ENCODE measurements at places on chromosomes 3 and 15. TPM values are rescaled to one million over a fixed set of nuclear protein-coding genes. Genes with fewer than 3 reads are reported as not detected.

GRK7 gene
- not detected for total RNA-seq

ZBTB47 gene
- total RNA-seq, result 6.3 TPM

PRR20G gene
- total RNA-seq, result 0.14 TPM

IL12A gene
- 0.96 TPM for total RNA-seq

PLSCR2 gene
- not detected for total RNA-seq

RPUSD2 gene
- 17.5 TPM for total RNA-seq

CLPX gene
- total RNA-seq, result 53.7 TPM

Measured in A549 treated with RU486 at 1 μM for 4 hours (cell line).